Activated CD4-positive, alpha-beta memory T cell treated with anti-CD3 and anti-CD28 coated beads for 36 hours (primary cell): ENCODE measurements at places on chromosomes 1 and 21.

DNA sequence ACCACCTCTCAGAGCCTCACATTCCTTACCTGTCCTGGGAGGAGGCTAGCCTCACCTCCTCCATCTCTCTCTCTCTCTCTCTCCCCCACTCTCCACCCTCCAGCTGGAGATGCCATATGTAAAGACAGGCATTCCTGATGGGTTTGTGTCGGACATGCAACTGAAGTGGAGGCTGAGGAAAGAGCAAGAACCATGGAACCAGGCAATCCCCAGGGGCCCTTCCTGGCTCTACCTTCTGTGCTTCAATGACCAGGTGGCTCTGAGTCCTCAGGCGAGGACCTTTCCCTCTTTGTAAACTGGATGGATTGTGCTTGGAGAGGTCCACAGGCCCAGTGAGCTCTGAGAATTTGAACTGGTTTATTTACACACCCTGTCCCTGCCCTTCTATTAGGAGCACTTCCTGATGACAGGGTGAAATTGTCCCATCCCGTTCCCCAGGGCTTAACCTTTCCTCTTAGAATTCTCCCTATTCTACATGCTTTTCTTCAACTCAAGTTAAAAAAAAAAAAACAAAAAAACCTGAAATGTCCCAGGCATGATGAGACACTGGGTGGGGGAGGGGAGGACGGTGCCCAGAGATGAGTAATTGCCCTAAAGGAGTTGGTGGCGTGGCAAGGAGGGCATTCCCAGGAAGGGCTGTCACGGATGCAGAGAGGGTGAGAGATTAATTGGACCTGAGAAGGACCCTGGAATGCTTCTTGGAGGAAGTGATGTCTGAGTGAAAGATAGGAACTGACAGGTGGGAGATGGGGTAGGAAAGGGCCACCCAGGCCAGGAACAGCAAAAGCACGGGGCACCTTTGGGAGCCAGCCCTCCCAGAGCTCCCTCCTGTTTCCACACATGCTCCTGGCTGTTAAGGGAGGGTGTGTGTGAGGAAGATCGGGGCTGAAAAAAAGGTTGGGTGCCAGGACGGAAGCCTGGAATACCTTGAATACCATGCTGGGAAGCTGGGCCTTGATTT lies 50.2 kb upstream of the WASF2 start:
- DNase-seq: no peak

DNA sequence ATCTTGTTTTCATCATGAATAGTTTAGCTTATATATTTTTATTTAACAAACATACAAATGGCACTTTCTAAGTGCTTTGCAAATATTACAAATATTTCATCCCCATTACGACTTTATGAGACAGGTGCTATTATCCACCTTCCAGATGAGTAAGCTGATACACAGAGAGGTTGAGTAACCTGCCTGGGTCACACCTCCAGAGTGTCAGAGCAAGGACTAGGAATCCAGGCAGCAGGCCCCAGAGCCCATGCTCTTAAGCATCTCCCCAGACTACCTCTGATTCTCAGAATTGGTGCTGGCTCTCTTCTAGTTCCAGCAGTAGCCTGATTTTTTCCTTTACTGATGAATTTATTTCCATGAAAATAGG lies 40.0 kb downstream of the EPHB2 start:
- no peak for DNase-seq

GRCh38 chr1:62128745-62129144 lies 65.9 kb upstream of the L1TD1 start:
- DNase-seq: no peak

GRCh38 chr1:243725075-243725474 lies 125.0 kb downstream of the AKT3 start:
- no peak for DNase-seq

GRCh38 chr1:229318056-229318455 lies 24.8 kb downstream of the CCSAP start:
- DNase-seq: no peak

DNA sequence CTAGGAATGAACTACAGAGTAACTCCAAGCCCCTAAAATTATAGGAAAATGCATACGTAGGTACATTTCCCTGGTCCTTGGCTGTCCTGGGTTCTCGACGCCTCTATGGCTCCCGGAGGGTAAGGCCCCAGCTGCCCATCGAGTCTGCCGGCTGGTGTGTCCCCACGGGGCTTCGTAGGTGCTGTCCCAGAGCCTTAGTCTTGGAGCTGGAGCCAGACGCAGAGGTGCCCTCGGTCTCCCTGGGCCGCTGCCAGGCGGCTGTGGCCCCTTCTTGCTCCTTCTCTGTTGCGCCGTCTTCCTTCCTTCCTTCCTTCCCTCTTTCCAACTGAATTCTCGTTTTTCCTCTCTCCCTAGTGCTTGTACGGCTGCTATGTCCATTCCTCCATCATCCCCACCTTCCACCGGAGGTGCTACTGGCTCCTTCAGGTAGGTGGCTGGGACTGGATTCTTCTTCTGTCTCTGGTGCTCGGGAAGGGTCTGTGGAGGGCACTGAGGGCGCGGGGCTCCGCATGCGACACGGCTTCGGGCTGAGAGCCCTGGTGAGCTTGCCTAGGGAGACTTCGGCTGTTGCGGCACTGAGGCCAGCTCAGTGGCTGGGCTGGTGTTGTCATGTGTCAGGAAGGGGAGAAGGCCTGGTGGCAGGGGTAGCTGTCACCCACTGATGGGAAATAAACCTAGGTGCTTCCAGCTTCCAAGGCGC lies 303.5 kb upstream of the VAMP3 start:
- no peak for DNase-seq

GRCh38 chr1:234148350-234148749 lies 224.9 kb upstream of the COA6 start:
- DNase-seq: peak; percentile 59

DNA sequence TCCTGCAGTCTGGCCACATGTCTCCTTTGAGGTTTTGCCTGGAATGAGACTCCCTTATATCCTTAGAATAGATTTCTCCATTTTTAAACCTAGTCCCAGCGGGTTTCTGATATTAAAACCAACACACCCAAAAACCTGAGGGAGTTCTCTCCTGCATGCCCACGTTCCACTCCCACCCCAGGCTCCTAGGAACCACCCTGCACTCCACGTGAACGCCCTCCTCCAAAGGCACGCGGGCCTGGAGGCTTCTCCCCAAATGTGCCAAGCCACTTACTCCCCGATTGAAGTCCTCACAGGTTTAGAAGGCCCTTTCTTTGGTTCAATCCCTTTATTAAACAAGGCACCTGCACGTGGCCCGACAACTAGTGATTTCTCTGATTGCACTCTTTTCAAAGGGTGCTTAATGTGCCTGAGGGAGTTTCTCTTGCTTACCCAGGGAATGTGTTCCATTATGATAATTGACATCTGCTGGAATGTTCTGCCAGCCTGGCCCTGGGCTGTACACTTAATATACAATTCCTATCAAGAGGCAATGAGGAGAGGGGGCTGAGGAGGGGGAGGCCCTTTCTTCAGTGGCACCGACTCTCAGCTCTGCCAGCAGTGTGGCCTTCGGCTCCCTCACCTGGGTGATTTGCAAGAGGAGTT lies 104.3 kb upstream of the ADAR start:
- no peak for DNase-seq
